ENCODE measurements at places on chromosomes 4 and X. TPM values are rescaled to one million over a fixed set of nuclear protein-coding genes. Genes with fewer than 3 reads are reported as not detected.

The VSIG4 gene
- total RNA-seq: 30.4 TPM

The TBC1D9 gene
- 10.7 TPM for total RNA-seq

The GAB1 gene
- 69.0 TPM for total RNA-seq

The GYPA gene
- total RNA-seq: not detected

DNA sequence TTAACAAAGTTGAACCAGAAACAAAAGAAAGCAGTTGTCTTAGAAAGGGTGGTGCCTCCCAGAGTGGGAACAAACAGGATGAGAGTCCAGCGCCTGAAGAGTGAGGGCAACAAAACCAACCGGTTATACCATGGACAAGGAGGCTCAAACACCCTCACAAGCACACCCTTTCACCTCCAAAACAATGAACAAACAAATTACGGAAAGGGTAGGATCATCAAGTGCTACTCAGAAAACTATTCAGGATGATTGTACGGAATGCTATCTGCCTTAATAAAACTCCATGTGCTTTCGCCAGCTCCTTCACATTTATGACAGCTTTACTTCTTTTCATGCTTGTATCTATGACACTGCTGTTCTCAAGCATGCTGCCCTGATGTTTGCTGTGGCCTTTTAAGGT is 26.8 kb downstream of the SLC39A8 start:
- DNase-seq: no peak

- DNase-seq: no peak
Measured at GRCh38 chr4:33715841-33716395, 2528.4 kb downstream of the ARAP2 start.

DNA sequence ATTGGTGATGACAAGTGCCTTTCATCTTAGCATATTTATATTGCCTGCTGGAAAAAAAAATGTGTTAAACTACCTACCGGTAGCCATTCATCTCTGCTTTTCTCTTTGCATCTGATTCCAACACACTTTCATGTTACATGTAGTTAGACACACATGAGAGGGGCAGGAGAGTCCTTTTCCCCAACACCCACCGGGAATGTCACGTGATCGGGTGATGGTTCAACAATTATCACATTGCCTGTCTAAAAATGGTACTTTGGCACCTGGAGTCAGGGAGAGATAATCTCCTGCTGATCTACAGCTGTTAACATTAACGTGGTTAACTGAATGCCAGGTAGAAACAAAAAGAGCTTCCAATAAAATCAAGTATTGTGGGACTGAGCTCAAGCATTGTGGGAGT is 19.6 kb upstream of the PBDC1 start:
- no peak for DNase-seq

DNA sequence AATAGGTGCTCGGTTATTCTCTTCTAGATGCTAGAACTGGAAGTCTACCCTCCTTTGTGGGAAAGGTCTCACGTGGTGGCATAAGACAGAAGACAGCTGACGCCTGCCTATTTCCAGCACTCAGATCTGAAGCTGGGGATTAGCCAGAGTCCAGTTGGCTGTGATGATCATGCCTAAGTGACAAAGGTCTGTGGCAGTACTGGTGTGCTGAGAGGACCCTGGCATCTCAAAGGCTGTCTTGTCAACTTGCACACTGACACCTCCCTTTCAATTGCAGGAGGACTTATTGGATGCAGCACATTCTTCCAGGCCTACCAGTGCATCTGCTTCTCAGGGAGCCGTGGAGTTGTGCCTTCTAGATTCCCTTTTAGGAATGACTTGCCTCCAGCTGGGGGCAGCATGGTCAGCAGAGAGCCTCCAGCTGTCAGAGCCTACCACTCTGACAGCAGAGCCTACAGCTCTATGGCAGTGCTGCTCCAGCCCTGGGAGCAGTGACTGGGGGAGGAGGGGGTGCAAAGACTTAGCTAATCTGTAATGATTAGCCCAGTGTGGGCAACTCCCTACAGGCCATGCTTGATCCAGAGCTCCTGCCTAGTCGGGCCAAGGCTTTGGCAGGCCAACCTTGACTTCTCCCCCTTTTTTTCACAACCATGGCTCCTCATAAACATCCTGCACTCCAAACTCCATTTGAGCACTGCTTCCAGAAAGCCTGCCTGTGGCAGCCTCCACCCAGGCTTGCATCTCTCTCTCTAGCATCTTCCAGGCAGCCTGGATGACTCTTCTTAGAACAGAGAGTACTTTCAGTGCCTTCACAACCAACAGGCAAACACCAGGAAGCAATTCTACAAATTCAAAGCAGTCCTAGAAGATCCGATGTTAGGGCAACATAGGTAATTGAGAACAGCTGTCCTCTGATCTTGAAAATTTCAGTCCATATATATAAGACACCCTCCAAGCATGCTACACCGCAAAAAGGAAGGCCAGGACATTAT is 13.8 kb upstream of the FGFBP2 start:
- DNase-seq: no peak

DNA sequence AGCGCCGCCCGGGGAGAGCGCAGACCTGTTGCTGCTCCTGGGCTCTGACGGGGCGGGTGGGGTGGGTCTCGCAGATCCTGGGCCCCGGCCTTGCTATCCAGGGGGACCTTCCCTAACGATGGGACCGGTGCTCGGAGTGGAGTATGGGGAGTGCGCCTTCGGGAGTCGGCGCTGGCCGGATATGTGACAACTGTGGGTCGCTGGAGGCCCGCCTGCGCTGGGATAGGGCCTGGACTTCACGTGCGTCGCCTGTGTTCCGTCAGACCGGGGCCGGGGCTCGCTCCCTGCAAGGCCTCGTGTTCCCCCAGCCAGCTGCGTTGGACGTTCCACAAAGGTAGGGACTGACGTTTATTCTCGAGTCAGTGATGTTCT is 1.3 kb downstream of the TBL1X start:
- peak; percentile 38 for DNase-seq

DNA sequence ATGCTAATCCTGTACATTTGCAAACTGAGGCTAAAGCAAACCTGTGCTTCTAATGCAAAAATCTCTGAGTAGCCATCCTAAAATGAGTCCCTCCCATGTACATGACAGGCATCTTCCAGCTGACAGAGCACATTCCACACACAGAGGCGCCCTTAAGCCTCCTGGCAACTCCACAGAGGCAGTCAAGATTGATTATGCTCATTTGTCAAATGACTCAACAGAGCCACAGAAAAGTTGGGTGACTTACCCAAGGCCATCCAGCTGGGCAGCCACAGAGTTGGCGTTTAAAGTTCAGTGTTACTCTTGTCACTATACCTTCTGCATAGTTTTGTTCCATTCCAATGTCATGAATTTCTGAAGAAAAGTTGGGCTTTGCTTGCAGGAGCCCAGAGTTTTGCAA is 394.6 kb upstream of the FGF13 start:
- no peak for DNase-seq

- DNase-seq: no peak
Measured at GRCh38 chrX:19849464-19850080, 37.8 kb downstream of the SH3KBP1 start.

DNA sequence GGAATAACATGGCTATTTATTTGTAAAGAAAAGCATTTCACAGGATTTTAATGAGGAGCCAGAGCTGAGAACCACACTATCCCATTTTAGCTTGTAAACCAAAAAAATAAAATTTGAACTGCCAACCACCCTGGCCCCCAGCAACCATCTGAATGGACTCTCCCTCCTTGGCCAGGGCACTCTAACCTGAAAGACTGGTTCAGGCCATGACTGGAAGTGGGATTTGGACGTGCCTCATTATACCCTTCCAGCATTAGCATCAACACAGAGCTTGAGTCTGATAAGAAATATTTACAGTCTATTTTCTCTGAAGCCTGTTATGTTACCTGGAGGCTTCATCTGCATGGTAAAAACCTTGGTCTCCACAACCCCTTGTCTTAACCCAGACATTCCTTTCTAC is 30.0 kb downstream of the METAP1 start:
- DNase-seq: no peak

GRCh38 chr4:118033148-118034052 is 886 bp upstream of the NDST3 start:
- peak; percentile 62 for DNase-seq

Measured in left colon (tissue), 2 donors.